ENCODE measurements at places on chromosomes 5 and 9. TPM values are rescaled to one million over a fixed set of nuclear protein-coding genes. Genes with fewer than 3 reads are reported as not detected.

Gene ADAMTS13
- 1.00 TPM for total RNA-seq

Gene NFIL3
- total RNA-seq, result 30.9 TPM

Gene INSL6
- total RNA-seq, result not detected

Gene ROPN1L
- 0.28 TPM for total RNA-seq

Gene PELO
- 45.7 TPM for total RNA-seq

Gene SHC3
- 24.0 TPM for total RNA-seq

Gene THOC3
- 15.5 TPM for total RNA-seq

Gene PCDHGB2
- total RNA-seq, result 2.4 TPM

Gene IL9
- total RNA-seq, result not detected

Gene ELOVL7
- 0.09 TPM for total RNA-seq

Gene SVEP1
- 134 TPM for total RNA-seq

Gene DRD1
- under 0.01 TPM for total RNA-seq

Gene CARTPT
- total RNA-seq, result not detected

Gene AMBP
- total RNA-seq, result 0.28 TPM

Gene KIAA0825
- total RNA-seq, result 3.0 TPM

Gene PIGO
- 10.5 TPM for total RNA-seq

Gene IL5
- not detected for total RNA-seq

Gene DIPK1B
- 1.00 TPM for total RNA-seq

Gene FAM221B
- total RNA-seq, result not detected

Gene ANKRD31
- total RNA-seq, result 0.14 TPM
